ENCODE measurements at places on chromosomes 1 and 21. TPM values are rescaled to one million over a fixed set of nuclear protein-coding genes. Genes with fewer than 3 reads are reported as not detected.

Gene NID1
- 2.6 TPM for total RNA-seq

Gene MSH4
- 0.26 TPM for total RNA-seq

Gene CR1L
- total RNA-seq = 0.81 TPM

Gene FCAMR
- total RNA-seq = not detected
